Hippocampal formation (tissue), 2 donors: ENCODE measurements at places on chromosomes 3 and 15.
A peak's percentile ranks its signal among the peaks of the same experiment; 100 is the strongest.

- no peak for DNase-seq
Observed at GRCh38 chr3:41612853-41613252, 349.1 kb downstream of the ULK4 start.

- no peak for DNase-seq
Observed at GRCh38 chr3:122660297-122660974, 20.2 kb upstream of the PARP14 start.

DNA sequence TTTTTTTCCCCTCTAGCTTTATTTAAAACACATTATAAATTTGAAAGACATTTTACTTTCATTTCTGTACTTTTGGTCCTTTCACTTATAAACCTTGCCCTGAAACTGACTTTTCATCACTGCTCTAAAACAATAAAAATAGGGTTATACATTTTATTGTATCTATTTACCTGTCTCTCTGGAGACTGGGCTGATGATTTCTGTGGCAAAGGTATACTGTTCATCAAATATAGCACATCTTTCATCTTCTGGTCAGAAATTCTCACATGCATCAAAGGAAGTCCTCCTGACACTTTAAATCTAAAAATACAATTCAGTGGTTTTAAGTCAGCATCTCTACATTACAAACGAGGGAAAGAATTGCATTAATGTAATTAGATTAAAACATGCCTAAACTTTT is 86.1 kb downstream of the VPS13C start:
- DNase-seq, result no peak

- DNase-seq, result no peak
Observed at GRCh38 chr3:61981060-61981459, 392.3 kb downstream of the FEZF2 start.

GRCh38 chr3:98918586-98918985 is 17.1 kb upstream of the DCBLD2 start:
- no peak for DNase-seq

DNA sequence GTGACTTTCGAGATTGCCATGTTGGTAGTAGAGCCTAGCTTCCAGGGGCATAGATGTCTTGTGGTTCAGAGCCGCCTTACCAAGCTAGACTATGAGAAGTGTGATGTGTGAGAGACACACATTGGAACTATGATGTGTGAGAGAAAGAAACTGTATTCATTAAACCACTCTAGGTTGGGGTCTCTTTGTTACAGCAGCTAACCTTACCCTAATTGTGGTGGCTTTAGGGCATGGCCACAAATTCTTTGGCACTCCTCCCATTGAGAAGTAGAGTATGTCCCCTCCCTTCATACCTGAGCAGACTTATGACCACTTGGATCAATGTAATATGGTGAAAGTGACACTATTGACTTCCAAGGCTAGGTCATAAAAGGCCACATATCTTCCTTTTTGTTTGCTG is 35.3 kb upstream of the CDV3 start:
- no peak for DNase-seq

DNA sequence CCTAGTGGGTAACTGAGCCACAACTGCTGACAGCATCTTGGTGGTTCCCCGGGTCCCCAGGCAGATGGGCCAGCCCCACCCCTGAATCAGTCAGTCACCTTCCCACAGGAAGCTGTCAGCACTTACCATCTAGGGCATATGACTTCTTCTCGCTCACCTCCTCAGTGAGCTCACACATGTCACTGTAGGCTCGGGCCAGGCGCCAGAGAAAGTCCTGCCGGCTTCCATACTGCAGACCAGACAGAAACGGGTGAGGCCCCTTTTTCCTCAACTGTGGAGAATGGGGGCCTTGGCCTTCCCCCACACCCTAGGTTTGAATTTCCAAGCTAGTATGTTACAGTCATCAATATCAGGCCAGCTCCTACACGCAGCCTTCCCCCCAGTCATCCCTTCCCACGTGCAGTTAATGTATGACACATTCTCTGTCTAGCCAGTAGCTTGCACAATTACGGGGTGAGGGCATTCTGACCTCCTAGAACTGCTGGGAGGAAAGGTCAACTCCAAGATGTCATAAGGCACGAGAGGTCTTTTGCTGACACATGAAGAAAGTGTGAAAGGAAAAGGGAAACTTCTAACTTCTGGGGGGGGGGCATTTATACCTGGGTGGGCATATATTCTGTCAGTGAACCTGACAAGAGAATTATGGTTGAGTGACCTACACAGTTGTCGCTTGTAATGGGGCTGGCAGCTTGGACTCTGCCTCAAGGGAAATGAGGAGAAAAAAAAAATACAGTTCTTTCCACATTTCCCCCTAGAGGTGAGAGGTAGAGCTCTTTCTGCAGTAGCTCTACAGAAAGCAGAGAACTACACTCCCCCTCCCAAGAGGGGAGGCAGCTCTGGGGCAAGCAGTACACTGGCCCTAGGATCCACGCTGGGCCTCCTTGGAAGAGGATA is 10.9 kb downstream of the RMDN3 start:
- no peak for DNase-seq

DNA sequence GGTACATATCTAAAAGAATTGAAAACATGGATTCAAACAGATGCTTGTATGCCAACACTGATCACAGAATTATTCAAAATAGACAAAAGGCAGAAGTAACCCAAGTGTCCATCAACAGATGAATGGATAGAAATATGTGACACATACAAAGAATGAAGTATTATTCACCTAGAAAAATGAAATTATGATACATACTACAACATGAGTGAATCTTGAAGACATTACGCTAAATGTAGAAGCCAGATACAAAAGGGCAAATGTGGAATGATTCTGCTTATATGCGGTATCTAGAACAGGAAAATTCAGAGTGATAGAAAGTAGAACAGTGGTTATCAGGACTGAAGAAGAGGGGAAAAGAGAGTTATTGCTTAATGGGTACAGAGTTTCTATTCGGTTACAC is 26.2 kb upstream of the SLC12A8 start:
- no peak for DNase-seq

DNA sequence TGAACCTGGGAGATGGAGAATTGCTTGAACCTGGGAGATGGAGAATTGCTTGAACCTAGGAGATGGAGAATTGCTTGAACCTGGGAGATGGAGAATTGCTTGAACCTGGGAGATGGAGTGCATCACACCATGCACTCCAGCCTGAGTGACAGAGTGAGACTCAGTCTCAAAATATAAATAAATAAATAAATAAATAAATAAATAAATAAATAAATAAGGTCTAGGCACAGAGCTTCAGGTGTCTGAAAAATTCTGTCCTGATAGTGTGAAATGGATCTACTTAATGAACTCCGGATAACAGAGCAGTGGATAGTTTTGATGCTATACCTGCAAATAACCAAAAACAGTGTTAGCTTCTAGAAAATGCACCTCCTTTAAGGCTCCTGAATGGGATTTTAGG is 24.3 kb upstream of the NUDT16 start:
- DNase-seq, result no peak

DNA sequence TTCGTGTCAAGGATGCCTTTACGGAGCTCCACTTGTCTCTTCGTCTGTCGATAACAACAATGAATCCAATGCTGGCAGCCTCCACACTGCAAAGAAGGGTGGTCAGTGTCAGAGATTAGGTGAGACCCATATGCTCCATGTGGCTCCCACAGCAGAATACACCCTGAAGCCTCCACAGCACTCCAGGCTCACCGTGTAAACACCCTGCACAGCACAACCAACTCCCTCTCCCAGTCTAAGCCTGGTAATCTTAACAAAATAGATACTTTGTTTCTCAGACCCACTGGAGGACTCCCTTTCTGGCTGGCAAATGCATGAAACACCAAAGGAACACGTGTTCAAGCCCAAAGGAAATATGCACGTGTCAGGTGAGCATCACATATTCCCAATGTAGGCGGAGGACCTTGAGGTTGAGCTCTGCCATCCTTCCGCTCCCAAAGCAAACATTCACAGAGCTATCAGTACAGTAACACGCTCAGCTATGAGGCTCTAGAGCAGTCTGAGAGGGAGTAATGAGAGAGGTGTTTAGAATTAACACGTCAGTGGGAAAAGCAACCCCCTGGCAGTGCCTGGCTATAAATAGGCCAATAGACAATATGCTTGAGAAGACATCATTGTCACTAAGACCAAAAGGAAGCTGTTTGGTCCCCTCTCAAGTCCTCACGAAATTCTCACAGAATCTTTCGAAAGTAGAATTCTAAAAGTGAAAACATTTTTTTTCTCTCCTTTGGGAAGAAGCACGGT is 86.7 kb downstream of the MCF2L2 start:
- DNase-seq, result no peak

GRCh38 chr3:134075846-134076245 is 46.1 kb upstream of the SLCO2A1 start:
- DNase-seq, result no peak

DNA sequence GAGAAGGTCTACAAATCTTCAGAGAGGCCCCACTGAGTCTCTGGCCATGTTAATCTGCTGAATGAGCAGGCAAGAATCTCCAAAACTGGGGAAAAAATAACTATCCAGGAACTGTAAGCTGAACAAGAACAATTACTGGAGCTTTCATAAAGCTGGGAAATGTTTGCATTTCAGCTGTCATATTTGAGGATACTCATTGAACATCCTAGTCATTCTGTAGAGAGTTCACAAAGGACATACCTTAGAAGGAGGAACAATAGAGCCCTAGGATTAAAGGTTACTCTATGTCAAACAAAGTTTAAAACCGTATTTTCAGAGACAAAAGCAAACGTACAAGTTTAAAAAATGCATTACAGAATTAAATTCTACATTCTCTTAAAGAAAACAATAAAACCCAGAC is 257.5 kb downstream of the SCAPER start:
- no peak for DNase-seq

- DNase-seq, result no peak
Observed at GRCh38 chr3:13998831-13999230, 119.0 kb upstream of the WNT7A start.

DNA sequence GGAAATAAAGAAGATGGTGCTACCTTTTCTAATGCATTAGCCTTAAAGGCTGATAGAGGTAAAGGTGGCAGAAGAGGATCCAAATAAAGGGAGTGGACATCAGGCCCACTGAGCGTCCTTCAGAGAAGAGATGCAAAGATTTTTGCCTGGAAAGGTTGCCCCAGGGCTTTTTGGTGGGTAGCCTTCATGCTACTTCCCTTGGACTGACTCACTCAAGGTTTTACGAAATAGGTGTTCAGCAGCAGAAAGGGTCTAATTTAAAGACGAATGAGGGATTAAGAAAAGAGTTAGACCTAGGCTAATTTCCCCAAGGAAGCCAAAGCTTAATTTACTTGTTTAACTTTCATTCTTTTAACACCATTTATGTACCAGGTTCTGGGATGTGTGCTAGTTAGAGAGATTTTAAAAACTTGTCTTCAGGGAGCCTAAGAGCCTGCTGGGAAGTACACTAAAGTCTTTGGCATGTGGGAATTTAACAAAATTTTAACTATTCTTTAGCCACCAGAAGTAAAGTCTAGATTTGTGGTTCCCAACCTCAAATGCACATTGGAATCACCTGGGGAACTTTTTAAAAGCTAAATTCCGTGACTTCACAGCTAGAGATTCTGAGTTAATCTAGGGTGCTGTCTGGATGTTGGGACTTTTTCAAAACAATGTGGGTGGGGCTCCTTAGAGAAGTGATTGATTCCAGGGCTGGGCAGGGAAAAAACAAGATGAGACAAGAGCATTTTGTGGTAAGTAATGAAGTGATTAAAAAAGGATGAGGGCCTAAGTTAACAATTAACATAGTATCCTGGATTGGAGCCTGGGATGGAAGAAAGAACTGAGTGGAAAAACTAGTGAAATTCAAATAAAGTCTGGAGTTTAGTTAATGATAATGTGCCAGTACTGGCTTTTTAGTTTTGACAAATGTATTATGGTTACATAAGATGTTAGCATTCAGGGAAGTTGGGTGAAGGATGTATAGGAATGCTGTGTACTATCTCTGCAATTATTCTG is 3.4 kb downstream of the IL20RB start:
- DNase-seq, result no peak

- DNase-seq, result peak; percentile 67
Observed at GRCh38 chr3:152638707-152639450, 196.1 kb upstream of the P2RY1 start.

- no peak for DNase-seq
Observed at GRCh38 chr15:43194795-43195194, 9.6 kb downstream of the CCNDBP1 start.

- no peak for DNase-seq
Observed at GRCh38 chr3:190166948-190167347, 46.3 kb upstream of the P3H2 start.

DNA sequence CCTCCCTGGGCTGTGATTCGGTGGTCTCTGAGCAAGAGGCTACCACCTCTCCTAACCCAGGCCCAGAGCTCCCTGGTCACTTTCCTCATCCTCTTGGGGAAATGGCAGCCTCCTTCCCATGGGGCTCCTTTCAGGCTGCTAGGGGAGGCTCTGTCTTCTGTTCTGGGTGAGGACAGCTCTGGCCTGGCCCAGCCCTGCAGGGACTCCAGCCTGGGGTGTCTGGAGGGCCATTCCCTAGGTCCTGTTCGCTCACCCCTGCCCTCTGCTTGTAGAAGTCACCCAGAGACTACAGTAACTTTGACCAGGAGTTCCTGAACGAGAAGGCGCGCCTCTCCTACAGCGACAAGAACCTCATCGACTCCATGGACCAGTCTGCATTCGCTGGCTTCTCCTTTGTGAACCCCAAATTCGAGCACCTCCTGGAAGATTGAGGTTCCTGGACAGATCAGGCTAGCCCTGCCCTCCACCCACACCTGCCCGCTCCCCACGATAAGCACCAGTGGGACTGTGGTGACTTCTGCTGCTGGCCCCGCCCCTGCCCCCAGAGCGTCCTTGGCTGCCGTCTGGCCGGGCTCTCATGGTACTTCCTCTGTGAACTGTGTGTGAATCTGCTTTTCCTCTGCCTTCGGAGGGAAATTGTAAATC is 30.9 kb downstream of the PRKCD start:
- no peak for DNase-seq

DNA sequence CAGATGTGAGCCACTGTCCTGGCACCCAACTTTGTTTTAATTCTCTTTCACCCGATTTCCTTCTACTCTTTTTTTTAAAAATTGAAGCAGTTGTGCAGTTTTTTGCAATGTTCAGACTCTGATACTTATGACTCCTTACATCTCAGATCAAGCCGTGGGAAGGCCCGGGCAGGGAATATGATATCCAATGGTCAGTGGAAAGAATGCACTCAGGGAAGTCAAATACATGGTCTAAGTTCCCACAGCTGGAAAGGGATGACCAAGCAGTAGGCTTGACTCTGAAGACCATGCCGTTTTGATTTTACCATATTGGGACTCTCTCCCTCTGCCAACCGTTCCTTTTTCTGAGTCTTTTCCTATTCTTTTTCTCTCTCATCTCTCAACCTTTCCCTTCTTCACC is 157.2 kb downstream of the RPLP1 start:
- DNase-seq, result no peak

DNA sequence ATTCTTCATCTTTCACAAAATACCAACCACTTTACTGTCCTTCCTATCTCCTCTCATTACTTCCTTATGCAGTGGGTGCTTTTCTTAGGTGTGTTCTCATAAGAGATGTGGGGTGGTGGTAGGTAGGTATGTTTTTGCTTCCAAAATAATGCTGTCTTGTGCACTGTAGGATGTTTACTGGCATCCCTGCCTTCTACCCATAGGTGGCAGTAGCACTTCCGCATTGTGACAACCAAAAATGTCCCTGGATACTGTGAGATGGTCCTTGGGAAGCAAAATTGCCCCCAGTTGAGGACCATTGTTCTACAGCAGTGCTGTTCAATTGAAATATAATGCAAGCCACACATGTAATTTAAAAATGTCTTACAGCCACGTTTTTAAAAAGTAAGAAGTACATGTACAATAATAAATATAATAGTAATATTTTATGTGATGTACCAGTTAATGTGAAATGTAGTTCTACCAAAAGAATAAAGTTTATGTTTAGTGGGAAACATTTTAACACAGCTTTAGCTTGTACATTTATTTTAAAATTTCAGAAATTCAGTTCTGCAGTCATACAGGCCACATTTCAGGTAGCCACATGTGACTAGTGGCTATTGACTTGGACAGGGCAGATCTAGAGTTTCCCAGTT is 75.2 kb downstream of the NEO1 start:
- DNase-seq, result no peak
